ENCODE measurements at places on chromosomes 3 and 15.

DNA sequence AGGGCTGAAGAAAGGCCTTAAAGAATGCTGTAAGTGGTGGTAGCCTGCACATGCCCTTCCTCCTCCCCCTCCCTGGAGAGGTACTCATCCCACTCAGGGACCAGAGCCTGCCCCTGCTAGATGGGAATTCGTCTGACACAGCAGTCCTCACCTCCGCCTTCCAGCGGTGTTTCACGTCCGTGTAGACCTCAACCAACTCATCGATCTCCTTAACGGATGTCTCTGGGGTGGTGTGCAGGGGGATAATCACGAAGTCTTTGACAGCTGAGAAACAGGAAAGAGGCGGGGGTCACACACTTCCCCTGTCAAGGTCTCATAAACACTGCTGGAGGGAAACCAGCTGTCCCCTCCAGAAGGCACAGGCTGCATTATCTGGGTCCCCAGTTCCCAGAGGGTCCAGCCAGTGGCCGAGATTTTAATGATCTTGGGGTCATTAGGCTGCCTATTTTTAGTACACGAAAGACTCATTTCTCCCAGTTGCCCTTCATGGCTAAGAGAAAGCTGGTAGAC, 9.9 kb downstream of the DNASE1L3 start:
- DNase-seq, result no peak

- DNase-seq, result no peak
Observed at GRCh38 chr15:65306551-65306950, 2.1 kb downstream of the RNU5B-1 start.

- no peak for DNase-seq
Observed at GRCh38 chr3:43742920-43743319, 52.2 kb downstream of the ABHD5 start.

DNA sequence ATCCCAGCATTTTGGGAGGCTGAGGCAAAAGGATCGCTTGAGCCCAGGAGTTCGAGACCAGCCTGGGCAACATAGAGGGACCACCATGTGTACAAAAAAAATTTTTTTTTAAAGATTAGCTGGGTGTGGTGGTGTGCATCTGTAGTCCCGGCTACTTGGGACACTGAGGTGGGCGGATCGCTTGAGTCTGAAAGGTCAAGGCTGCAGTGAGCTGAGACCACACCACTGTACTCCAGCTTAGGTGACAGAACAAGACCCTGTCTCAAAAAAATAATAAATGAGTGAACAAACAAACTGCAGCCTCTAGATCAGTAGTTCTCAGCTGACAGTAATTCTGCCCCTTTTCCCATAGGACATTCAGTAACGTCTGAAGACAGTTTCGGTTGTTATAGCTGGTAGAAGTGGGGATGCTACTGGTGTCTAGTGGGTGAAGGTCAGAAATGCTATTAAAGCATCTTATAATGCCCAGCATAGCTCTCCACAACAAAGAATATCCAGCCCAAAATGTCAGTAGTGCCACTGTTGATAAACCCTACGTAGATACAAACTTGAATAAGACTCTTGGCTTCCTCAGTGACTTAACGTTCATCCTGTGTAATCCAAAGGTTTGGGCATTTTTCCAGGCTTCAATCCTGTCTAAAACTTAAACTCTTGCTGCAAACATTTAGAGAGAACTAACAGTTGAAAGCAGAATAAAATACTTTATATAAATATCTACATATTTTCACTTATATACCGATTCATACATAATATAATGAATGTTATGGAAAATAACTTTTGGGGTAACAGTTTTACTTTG, 10.6 kb downstream of the SMC4 start:
- DNase-seq, result no peak

- no peak for DNase-seq
Observed at GRCh38 chr15:63332367-63333124, 49.1 kb downstream of the CA12 start.

GRCh38 chr3:52402706-52403270, 42.1 kb downstream of the SEMA3G start:
- peak; percentile 49 for DNase-seq

DNA sequence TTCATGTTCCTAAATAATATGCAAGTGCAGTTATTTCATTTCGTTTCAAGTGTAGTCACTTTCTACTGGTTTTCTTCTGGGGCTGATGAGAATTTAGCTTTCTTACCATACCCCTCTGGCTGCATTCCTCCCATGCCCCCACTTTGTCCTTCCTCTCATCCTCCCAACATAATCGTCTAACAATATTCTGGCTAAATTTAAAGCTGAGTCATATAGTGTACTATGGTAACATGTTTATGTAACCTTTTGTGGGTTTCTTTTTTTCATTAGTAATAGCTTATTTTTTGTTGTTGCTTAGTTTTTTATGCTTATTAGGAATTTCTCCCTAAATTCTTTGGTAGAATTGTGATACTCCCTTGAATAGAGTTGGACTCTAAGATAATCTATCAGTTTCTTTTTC, 30.5 kb downstream of the DUT start:
- no peak for DNase-seq

- no peak for DNase-seq
Observed at GRCh38 chr15:90972133-90972532, 17.4 kb downstream of the RCCD1 start.

- DNase-seq, result no peak
Observed at GRCh38 chr3:142210144-142210543, 15.2 kb downstream of the GK5 start.

- no peak for DNase-seq
Observed at GRCh38 chr3:38397320-38397719, 50.7 kb downstream of the XYLB start.

GRCh38 chr3:49648354-49649019, 25.7 kb upstream of the APEH start:
- no peak for DNase-seq

- no peak for DNase-seq
Observed at GRCh38 chr3:143040261-143040879, 39.0 kb downstream of the U2SURP start.

DNA sequence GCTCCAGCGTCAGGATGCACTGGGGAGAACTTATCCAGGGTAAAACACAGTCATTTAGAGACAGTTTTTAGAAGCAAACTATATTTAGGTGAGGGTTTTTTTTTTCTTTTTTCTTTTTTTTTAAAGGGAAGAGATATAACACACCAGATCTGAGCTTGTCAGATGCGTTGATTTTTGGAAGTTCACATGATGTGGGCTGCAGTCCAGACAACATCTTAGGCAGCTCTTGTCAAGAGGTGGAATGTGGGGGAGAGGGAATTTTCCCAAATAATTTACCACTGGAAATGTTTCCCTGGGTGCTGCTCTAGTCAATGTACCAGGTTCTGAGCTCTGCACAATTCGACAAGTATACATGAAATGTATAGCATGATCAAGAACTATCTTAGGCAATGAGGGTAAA, 93.3 kb downstream of the OXNAD1 start:
- no peak for DNase-seq

GRCh38 chr3:2940062-2940461, 170.1 kb downstream of the IL5RA start:
- no peak for DNase-seq

- no peak for DNase-seq
Observed at GRCh38 chr3:46944191-46944590, 32.4 kb downstream of the CCDC12 start.

GRCh38 chr3:146093896-146094295, 67.1 kb downstream of the PLOD2 start:
- no peak for DNase-seq

- DNase-seq, result no peak
Observed at GRCh38 chr15:100140527-100141308, 201.1 kb downstream of the ADAMTS17 start.

DNA sequence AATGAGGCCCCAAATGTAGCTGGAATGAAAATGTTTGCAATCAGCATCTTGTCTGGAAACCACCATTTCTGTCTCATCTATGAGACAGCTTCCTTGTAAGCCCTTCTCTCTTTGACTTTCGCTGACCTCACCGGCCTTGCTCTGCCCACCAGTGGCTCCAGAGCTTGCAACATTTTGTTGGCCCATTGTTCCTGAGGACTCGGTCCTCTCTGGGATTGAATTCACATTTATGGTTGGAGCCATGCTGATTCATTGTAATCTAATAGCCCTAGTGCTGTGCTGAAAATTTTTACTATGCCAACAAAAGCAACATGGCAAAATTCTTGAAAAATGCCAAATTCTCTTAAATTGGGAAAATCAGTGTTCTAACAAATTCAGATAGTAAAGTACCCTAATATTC, 37.2 kb downstream of the ABHD5 start:
- no peak for DNase-seq

- no peak for DNase-seq
Observed at GRCh38 chr3:184525337-184526087, 36.1 kb upstream of the EPHB3 start.

Data from RWPE2 (cell line).